ENCODE measurements at places on chromosomes 16 and 17.

- no peak for DNase-seq
These were observed 13.2 kb downstream of the B3GNT9 start for GRCh38 chr16:67137605-67138004.

DNA sequence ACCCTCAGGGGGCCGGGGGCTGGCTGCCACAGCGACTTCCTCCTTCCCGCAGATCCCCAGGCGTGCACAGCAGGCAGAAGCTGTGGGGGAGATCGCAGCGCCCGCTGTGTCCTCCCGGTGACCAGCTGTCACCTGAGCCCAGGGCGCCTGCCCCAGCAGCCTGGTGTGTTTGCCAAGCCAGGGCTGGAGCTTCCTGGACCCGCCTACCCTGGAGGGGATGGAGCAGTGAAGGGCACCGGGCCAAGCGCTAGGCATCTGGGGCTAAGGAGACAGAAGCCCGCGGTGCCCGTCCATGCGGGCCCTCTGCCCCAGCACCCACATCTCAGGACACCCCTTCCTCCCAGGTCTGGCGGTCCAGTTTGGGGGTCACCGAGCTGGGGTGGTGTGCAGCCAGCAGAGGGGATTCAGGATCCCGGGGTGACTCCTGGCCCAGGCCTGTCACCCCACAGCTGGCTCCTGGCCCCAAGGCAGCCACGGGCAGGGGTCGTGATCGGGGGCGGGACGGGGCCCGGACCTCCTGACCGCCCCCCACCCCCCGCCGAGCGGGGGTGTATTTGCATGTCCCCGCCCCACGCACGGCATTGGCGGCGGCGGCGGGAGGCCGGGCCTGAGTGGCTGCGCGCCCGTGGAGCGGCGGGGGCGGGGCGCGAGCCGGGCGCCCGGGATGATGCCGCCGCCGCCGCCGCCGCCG lies at the start of gene RAB26:
Gene RAB26, plus strand, starts transcription at position 645 of the 691 bp plus-strand sequence. CDS start 159 bp downstream, outside the sequence.
- peak; percentile 73 for DNase-seq

GRCh38 chr17:4938069-4938491 lies 1.8 kb downstream of the SLC25A11 start:
- DNase-seq: no peak

- no peak for DNase-seq
These were observed 102.9 kb upstream of the TMEM97 start for GRCh38 chr17:28216052-28216451.

DNA sequence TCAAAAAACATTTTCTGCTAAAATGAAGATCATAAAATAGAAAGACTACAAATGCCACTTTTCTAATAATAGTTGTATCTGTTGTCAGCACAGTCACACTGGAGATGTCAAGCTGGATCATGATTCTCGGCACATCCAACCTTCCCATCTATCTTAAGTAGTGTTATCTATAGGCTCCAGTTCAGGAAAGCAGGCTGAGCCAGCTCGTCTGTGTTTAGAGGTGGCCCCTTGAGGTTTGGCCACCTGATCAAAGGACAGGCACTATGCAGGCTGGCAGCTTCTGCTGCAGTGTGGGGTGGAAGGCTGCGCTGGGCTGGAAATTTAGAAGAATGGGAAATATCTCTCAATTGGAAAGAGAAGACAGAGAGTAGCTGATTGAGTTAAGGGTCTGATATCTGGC lies 32.4 kb downstream of the SMYD4 start:
- no peak for DNase-seq

DNA sequence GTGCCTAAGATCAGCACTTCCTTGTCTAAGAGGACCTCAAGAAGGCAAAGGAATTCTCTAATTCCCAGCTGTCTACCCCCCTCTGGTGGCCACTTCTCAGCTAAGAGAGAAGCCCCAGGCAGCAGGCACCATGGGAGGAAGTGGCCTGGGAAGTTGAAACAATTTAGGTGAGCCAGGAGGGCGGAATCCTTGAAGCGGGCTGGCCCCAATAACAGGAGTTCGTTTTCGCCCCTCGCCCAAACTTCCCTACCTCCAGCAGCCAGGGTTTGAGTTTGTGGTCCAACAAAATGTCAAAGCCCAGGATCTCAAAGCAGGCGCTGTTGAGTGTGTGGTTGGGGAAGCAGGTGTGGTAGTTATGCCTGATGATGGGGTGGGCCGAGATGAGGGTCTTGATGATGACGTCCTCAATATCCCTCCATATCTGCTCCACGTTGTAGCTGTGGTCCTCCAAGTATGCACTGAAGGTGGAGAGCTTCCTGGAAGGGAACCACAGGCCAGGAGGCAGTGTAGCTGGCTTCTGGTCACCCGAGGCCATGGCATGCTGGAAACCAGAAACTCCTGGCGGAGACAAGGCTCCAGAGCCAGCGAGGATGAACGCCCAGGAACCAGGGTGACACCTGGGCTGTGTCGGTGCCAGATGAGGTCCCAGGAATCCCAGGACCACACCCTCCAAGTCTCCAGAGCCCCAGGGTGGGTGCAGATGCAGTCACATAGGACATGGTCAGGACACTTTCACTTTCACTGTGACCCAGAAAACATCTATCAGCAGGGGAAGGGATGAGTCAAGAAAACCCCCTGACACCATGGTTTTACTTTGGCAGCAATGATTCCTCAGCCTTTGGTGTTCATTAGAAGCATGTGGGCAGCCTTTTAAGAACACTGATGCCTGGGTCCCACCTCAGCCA lies 25.6 kb downstream of the TTLL6 start:
- peak; percentile 44 for DNase-seq

GRCh38 chr17:75130632-75131277 lies 787 bp downstream of the NT5C start:
- no peak for DNase-seq

GRCh38 chr17:4444782-4445473 lies 11.2 kb downstream of the SPNS3 start:
- DNase-seq: peak; percentile 10

DNA sequence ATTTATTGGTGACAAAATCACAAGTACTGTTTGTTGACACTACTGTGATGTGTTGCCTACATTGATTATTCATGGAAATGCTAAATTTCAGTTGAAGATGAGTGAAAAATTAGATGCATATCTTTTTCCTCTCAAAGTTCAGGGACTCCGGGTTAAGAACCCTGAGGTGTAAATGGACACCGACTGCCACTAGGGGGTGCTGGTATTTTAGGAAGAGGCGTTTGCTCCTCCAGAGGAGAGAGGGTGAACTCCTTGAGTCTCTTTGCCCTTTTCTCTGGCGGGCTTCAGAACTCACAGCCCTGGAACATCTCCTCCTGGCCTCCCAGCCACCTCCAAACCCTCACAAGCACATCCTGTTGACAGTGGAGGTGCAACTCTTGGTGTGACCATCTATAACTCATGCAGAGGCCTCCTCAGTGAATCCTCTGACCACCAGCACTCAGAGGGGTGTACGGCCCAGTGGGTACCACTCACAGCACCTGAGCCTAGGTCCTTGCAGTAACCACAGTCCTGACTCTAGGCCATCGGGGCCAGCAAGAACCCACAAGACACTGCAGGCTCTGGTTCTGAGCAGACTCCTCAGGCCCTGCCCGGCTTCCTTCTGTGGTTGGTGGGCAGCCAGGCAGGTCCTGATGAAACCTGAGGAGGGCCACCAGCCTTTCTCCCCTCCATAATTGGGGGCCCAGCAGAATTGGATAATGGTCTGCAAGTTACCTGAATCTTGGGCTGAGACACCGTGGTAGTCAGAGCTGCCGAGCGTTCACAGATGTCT lies 26.2 kb upstream of the PIK3R5 start:
- DNase-seq: no peak

DNA sequence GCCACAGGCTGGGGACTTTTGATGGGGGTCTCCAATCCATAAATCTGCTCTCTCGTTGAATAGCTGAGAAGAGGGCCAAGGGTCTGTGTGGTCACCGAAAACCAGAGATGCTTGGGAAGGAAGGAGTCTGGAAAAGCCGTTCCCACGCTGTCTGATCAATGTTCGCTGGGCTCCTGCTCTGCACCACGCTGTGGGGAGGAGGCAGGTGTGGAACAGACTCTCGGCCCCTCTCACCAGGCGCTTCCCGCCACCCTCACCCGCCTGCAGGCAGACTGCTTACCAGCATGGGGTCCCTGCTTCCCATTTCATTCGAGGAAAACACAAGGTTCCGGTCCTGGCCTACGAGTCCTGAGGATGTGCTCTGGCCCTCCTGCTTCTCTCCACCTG lies 702 bp upstream of the ALDH3A1 start:
- DNase-seq: no peak

GRCh38 chr17:69339937-69340336 lies 13.0 kb upstream of the ABCA5 start:
- DNase-seq: no peak

- DNase-seq: no peak
These were observed 12.5 kb downstream of the POLR2A start for GRCh38 chr17:7496470-7497183.

GRCh38 chr16:21265104-21265837 lies 12.8 kb downstream of the CRYM start:
- no peak for DNase-seq

DNA sequence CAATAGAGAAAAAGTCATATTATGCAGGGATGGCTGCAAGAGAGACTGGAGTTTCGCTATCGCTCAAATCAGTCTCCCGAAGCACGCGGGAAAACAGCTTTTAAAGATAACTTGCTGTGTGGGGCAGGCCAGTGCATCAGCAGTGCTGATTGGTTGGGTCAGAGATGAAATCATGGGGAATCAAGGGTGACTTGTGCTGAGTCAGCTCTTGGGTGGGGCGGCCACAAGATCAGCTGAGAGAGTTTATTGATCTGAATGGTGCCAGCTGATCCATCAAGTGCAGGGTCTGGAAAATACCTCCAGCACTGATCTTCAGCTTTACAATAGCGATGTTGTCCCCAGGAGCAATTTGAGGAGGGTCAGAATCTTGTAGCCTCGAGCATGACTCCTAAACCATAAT lies 430.5 kb downstream of the RBFOX1 start:
- DNase-seq: no peak

DNA sequence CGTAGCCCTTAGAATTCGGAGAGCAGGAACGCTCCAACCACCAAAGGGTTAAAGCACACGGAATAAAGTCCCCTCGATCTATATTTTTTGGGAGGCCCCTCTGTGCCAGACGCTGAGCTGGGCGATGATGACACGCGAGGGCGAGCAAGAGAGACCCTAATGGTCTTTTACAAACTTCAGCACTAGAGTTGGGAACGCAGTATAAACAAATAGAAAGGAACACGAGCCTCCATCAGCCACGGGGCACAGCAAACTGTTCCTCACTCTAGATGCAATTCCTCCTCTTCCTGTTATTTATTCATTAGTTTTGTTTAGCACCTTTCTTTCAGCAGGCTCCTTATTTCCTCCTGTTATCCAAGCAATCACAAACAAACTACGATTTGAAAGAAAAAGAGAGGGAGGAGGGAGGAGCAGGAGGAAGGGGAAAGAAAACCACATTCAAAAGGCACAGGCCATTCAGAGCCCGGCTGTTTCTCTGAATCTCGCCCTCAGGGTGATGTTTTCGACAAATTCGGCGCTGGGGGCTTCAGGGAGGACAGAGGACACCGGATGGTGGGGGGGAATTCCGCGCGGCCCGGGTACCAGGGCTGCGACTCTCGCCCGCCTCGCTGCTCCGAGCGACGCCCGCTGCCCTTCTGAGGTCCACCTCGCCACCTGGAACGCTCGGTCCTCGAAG lies 1.6 kb downstream of the TOX3 start:
- DNase-seq: no peak

GRCh38 chr17:14559264-14560119 lies 258.6 kb downstream of the HS3ST3B1 start:
- no peak for DNase-seq

GRCh38 chr17:1714980-1715802 lies 5.0 kb upstream of the TLCD2 start:
- DNase-seq: no peak

- DNase-seq: peak; percentile 96
These were observed 1.5 kb downstream of the CCL1 start for GRCh38 chr17:34361478-34362061.

GRCh38 chr17:80899402-80900268 lies 92.0 kb upstream of the CHMP6 start:
- no peak for DNase-seq

- DNase-seq: no peak
These were observed 317.7 kb downstream of the MAF start for GRCh38 chr16:79282806-79283205.

- DNase-seq: no peak
These were observed 61.5 kb downstream of the GNAO1 start for GRCh38 chr16:56252835-56253234.

DNA sequence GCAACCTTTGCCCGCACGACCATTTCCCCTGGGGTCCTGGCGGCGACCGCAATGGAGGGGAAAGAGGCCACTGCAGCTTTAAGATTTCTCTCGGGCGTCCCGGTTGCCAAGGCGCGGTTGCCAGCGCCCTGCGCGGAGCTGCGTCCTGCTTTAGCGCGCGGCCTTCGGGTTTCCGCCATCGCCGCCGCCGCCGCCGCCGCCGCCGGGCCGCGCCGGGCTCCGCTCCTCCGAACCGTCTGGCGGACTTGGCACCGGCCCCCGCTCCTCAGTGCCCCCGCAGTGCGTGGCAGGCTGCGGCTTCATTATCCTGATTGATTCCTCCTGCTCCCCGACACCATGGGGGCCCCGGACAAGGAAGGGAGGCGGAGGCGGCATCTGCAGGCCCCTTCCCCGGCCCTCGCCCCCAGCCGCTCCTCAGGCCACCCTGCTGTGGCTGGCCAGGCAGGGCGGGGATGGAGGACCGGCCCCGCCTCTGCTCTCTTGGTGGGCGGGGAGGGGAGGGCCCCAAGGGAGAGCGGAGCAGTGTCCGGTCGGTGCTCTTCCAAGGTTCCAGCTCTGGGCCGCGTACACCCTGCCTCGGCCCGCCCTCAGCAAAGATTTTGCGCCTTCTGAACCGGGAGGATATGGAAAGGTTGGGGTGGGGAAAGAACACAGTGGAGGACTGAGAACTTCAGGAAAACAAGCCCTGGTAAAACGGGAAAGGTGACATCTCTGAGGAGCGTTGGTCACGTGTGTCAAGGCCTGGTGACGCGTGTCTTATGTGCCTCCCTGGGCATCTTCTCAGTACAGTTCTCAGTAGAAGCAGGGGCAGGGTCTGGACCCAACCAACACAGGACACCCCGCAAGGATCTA lies 34.0 kb downstream of the NEUROD2 start:
- peak; percentile 17 for DNase-seq

GRCh38 chr17:62193249-62193648 lies 128.2 kb upstream of the MED13 start:
- no peak for DNase-seq

- no peak for DNase-seq
These were observed 2.4 kb upstream of the FOXL1 start for GRCh38 chr16:86575754-86576557.

DNA sequence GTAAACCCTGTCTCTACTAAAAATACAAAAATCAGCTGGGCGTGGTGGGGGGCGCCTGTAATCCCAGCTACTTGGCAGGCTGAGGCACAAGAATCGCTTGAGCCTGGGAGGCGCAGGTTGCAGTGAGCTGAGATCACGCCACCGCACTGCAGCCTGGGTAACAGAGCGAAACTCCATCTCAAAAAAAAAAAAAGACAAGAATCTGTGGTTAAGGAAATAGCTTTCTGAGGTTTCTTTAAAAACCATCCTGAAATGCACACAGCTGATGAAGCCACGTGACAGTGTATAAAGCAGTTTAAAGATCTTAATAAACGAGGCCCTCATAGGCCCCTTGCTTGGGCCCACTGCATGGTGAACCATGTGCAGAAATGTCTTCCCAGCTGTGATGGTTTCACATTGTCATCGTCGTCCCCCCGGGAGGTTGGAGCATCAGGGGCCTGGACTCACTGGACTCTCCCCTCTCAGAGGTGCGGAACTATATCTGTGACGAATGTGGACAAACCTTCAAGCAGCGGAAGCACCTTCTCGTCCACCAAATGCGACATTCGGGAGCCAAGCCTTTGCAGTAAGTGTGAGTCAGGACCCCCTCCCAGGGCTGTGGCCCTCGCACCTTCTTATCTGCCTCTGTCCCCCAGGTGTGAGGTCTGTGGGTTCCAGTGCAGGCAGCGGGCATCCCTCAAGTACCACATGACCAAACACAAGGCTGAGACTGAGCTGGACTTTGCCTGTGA lies 16.2 kb downstream of the ZNF276 start:
- no peak for DNase-seq
